ENCODE measurements at places on chromosomes 7 and 10.
A peak's percentile ranks its signal among the peaks of the same experiment; 100 is the strongest.

GRCh38 chr7:68148440-68148839 lies 1151.8 kb downstream of the TYW1 start:
- peak; percentile 69 for DNase-seq

GRCh38 chr7:22727714-22728035 lies 675 bp downstream of the IL6 start:
- no peak for DNase-seq

GRCh38 chr7:52656098-52656497 lies 379.3 kb upstream of the POM121L12 start:
- no peak for DNase-seq

- DNase-seq: no peak
These were observed 99.3 kb downstream of the PPP1R3A start for GRCh38 chr7:113819474-113819873.

GRCh38 chr10:89531359-89531758 lies 4.0 kb downstream of the SLC16A12 start:
- DNase-seq: no peak

- no peak for DNase-seq
These were observed 286.4 kb downstream of the ARHGAP12 start for GRCh38 chr10:31642281-31642680.

DNA sequence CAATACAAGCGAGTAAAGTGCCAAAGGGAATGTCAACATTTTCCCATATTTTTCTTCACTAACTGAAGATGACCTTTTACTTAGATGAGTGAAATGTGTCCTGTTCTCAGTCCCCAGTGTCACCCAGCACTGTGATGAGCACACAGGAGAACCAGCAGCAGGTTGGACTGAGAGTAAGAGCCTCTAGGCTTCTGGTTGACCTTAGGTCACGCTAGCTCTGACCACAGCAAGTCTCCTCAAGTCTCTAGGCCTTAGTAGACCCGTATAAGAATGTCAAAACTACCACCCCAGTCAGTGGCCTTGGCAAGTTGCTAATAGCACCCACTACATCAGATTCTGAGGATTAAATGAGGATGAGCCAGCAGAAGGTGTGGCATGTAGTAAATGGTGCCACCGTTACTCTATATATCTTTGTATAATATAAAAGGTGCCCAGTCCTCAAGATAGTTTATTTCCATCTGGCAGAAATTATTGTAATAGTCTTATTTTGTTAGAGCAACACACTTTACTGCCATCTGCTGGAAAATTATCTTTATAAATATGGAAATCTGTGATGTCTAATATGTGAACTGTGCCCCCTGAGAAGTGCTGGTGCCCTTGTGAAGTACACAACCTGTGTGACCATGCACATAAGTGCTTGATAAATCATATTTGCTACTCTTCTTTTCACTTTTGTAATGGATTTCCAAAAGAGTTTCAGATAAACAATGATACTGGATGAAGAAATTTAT lies 75.7 kb downstream of the SPAG6 start:
- DNase-seq: no peak

- no peak for DNase-seq
These were observed 199.6 kb downstream of the WDR37 start for GRCh38 chr10:1255600-1256431.

GRCh38 chr7:86012971-86013370 lies 630.7 kb upstream of the GRM3 start:
- DNase-seq: no peak

GRCh38 chr10:128908499-128908898 lies 558.5 kb upstream of the MGMT start:
- DNase-seq: no peak

GRCh38 chr10:114824391-114824790 lies 2.8 kb downstream of the FHIP2A start:
- DNase-seq: no peak

DNA sequence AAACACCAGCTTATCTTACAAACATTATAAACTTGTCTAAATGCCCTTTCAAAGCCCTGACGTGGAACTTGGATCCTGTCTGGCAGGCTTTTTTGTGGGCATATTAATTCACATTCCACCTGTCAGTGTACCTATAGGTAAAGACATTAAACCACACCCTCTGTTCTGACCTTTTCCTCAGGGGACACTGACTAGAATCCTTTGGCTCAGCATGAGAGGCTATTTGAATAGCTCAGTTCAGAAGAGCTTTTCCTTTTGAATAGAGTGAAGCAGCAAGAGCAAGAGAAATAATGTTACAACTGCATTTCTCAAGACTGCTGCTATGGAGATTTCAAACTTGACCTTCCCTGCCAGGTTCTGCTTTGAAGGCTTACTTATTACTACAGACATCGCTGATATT lies 76.9 kb downstream of the CYP51A1 start:
- no peak for DNase-seq

DNA sequence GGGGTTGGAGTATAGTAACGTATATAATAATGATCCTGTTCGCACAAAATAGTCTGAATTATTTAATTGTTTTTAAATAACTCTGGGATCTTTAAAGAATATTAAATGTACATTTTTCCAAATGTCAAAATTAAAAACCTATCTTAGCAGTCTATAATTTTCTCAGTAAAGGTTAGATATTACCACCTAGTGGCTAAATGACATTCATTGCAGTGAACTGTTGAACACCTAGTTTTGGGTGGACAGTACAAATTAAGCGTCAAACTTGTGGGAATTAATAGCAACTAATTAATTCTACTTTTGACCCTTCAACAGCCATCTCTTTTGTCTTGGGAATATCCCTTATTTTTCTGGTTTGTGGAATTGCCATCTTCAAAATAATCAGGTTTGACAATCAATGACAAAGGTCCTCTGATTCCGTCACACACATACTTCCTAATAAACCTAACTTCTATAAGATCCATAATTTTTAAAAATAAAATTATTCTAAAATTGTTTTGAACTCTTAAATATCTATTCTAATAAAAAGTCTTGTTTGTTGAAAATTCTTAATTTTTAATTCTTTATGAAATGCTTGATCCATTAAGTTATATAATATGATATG lies 165.7 kb downstream of the SEMA3D start:
- no peak for DNase-seq

GRCh38 chr10:129808092-129808983 lies 155.7 kb downstream of the EBF3 start:
- DNase-seq: no peak

- no peak for DNase-seq
These were observed 7.1 kb downstream of the CABCOCO1 start for GRCh38 chr10:61669849-61670248.

- DNase-seq: no peak
These were observed 110.4 kb downstream of the PARD3 start for GRCh38 chr10:34704526-34705184.

GRCh38 chr7:5491251-5492019 lies 67.8 kb upstream of the TNRC18 start:
- DNase-seq: peak; percentile 84

DNA sequence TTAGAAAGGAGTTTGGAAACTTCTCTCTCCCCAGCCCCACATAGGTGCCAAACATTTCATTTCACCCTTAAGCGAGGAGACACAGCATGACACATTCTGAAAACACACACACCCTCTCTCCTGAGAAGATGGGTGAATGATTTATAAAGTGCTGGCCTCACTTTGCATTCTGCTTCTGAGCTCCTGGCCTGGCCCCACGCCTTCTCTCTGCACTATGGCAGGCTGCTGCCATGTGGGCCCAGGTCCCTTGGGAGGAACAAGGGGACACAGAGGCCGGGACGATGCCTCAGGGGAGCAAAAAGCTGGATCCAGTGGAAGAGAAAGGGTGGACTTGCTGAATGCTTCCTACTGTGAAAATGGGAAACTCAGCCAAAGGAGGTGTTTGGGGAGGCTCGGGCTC lies 56.0 kb downstream of the CPXM2 start:
- no peak for DNase-seq

DNA sequence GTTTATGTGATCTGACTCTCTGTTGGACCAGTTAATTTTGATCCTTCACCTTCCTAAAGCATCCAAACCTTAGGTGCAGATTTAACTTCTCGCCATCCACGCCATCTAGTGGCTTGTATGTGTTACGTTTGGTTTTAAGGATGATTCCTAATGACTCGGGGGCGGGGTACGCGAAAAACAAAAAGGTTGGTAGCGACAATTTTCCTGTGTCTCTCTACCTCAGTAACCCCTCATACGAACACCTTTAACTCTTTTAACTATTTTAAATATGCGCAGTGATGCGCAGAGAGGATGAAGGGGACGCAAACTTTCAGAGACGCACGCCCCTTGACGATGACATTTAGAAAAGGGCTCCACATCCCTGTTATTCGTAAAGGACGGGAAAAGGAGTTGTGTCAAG lies 714 bp upstream of the KCND2 start:
- peak; percentile 13 for DNase-seq

GRCh38 chr7:105602325-105603305 lies 21.3 kb upstream of the EFCAB10 start:
- peak; percentile 96 for DNase-seq

DNA sequence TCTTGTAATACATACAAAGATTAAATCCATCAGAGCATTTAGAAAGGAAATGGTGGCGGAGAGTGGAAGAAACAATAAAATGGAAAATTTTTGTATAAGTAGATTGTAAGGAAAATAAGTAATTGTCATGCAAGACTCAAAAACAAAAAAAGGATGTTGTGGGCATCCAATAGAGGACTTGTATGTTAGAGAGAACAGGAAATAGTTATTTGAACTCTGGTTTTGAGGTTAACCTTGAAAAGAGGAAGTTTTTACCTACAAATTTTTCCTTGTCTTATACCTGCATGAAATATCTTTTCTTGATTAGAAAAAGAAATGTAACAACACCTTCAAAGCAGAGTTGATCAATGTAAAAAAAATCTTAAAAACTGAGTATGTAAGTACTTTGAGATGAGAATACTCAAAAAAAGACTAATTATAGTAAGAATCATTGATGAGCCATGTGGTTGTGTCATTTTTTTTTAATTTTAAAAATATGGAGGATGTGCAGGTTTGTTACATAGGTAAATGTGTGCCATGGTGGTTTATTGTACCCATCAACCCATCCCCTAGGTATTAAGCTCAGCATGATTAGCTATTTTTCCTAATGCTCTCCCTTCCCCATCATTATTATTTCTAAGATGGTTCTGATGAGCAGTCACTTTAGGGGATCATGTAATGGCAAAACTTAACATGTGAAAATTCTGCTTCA lies 11.9 kb downstream of the TMEM106B start:
- DNase-seq: no peak

DNA sequence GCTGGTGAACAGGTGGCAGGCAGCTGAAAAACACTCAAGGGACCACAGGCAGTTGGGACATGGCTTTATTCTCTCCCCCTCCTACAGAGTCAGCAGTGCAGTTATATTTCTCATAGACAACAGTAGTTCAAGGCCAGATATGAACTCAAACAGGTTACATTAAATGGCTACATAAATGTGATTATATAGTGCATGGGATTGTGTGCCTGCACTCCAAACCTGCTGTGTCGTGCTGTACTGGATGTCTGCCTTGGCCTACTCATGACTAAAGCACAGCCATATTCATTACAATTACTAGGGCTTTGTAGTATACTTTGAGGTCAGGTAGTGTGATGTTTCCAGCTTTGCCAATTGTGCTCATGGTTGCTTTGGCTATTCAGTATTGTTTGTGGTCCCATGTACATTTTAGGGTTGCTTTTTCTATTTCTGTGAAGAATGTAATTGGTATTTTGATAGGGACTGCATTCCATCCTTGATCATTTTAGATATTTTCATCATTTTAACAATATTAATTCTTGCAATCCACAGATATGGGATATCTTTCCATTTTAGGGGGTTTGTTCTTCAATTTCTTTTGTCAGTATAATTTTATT lies 393.6 kb downstream of the CNTNAP2 start:
- no peak for DNase-seq

GRCh38 chr7:108045669-108046068 lies 42.7 kb upstream of the LAMB1 start:
- DNase-seq: no peak

DNA sequence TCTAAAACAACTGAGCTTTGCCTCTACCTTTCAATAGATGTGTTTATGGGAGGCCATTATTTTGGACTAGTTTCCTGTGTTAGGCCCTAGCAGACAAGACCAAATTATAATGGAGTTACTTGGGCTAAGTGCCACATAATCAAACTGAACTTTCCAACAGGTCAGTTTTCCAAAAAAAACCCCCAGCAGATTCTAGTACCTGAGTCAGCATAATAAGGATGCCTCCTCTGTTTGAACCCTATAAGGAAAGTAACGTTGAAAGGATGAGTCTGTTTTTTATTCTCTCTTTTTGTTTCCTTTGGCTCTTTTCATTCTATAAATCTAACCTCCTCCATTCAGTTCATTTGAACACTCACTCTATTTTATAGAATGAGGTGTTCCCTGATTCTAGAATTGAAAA lies 148.1 kb upstream of the FAM3C start:
- DNase-seq: no peak

- no peak for DNase-seq
These were observed 34.9 kb downstream of the FAM171A1 start for GRCh38 chr10:15336211-15336610.

- no peak for DNase-seq
These were observed 30.6 kb downstream of the GARS1 start for GRCh38 chr7:30625283-30625682.

DNA sequence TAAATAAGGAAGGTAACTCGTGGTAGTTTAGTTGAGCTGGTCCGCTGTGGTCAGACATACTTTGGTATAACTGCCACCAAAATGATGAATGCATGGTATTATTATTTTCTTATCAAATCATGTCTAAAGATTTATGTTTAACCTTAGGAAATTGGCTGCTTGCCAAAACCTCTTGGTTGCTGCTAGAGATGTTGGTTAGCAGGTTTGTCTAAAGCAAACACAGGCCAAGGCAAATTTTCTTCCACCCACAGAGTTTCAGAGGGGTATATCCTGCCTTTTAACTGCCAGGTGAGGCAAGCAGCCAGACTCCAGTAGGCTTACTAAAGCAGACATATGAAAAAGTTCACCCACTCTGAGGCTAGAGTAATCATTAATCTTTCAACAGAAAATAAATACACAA lies 101.4 kb downstream of the SEMA3E start:
- DNase-seq: peak; percentile 85

GRCh38 chr7:139763330-139763729 lies 14.5 kb downstream of the HIPK2 start:
- DNase-seq: no peak

DNA sequence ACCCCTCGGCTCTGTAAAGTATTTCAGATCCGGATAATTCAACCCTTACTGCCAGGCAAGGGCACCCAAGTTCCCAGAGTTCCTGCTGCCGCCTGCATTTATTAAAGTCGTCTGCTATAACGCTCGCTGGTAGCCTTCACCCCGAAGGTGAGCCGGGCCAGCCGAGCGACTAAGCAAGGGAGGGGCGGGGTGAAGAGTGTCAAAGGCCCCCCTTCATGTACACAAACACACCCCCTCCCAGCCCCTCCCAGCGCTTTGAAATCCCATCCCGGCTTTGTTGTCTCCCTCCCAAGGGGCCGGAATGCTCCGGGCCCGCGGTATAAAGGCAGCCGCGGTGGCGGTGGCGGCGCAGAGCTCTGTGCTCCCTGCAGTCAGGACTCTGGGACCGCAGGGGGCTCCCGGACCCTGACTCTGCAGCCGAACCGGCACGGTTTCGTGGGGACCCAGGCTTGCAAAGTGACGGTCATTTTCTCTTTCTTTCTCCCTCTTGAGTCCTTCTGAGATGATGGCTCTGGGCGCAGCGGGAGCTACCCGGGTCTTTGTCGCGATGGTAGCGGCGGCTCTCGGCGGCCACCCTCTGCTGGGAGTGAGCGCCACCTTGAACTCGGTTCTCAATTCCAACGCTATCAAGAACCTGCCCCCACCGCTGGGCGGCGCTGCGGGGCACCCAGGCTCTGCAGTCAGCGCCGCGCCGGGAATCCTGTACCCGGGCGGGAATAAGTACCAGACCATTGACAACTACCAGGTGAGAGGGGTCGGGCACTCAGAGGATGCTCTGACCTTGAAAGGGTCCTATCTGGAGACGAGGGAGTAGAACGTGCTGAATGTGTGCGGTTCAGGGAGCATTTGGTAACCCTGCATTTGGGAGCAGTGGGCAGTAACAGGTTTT lies at the start of gene DKK1:
Gene DKK1, plus strand, starts transcription at position 349 of the 889 bp plus-strand sequence. Its CDS starts 154 bp downstream, at position 503.
- DNase-seq: no peak

Data from DMS79 treated with DMSO at 0.1 percent for 48 hours (cell line).